Activated CD4-positive, alpha-beta memory T cell treated with anti-CD3 and anti-CD28 coated beads, Interleukin-2, amount 10 ng/mL, durations not matched to agents 7 days and 5 days (primary cell): ENCODE measurements at places on chromosomes 6 and 20. TPM values are rescaled to one million over a fixed set of nuclear protein-coding genes. Genes with fewer than 3 reads are reported as not detected.

- DNase-seq = no peak
Observed at GRCh38 chr6:111565326-111566221, 40.1 kb downstream of the TRAF3IP2 start.

GRCh38 chr20:61052776-61053442 is 199.2 kb upstream of the CDH4 start:
- no peak for DNase-seq

DNA sequence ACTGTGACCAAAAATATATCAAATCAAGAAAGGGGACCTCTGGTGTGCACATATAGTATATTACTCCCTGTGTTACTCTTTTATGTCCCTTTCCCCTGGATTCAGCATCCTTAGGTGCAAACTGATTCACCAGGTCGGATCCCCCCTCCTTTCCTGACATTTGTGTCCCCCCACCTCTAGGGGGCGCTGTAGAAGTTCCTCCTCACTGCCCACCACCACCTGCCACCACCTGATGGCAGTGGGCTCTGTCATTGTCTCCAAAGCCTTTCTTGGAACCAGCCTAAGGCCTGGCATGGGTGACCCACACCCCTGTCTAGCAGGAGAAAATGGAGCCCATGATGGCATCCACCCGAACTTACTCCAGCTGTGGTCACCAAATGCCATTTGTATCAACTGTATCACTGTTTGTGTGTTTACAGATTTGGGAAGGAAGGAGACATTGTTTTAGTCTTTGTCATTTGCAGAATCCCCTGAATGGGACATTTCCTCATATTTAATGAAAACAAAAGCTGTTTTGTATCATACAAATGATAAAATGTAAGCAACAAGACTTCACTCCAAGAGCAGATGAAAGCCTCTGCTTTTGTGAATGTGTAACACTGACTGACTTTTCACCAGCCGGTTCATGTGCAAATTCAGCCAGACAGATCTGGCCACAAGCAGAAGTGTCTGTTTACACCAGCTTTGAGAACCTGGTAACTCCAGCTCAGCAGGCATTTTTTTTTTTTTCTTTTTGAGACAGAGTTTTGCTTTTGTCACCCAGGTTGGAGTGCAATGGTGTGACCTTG is 66.2 kb downstream of the ARMC2 start:
- DNase-seq = peak; percentile 43

- DNase-seq = no peak
Observed at GRCh38 chr6:108441141-108441540, 119.6 kb upstream of the FOXO3 start.

DNA sequence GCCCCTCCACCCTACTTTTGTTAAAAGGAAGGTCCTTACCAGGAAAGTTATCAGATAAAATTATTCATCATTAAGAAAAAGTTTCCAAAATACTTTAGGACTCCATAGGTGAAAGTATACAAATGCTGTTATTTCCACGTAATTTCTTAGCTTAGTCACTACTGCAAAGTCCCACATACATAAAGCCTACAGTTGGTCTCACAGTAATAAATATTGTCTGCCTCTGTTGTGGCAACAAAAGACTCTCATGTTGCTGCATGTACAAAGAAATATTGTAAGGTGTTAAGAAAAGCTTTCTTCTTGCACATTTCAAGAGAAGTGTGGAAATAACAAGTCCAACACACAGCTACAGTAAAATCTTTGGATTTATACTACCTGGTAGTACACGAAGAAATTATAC is 102.4 kb upstream of the DST start:
- no peak for DNase-seq

GRCh38 chr20:4401601-4402000 is 320.1 kb upstream of the PRND start:
- DNase-seq = no peak

GRCh38 chr20:43844778-43845614 is 69.7 kb upstream of the TOX2 start:
- no peak for DNase-seq

DNA sequence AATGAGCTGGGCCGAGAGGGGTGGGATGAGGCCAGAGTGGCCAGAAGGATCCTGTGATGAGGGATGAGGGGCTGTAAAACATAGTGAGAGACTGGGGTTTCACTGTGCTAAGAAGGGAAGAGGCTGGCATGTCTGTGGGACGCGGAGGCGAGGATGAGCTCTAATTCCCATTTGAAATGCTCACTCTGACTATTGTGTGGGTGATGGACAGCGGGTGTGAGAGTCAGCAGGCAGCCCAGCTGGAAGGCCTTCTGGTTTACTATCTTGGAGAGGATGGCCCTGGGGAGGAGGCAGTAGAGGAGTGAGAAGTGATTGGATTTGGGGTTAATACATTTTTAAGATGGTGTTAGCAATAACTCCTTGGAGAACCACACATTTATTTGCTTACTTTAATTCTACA is 9.5 kb upstream of the MICA start:
- DNase-seq = no peak

DNA sequence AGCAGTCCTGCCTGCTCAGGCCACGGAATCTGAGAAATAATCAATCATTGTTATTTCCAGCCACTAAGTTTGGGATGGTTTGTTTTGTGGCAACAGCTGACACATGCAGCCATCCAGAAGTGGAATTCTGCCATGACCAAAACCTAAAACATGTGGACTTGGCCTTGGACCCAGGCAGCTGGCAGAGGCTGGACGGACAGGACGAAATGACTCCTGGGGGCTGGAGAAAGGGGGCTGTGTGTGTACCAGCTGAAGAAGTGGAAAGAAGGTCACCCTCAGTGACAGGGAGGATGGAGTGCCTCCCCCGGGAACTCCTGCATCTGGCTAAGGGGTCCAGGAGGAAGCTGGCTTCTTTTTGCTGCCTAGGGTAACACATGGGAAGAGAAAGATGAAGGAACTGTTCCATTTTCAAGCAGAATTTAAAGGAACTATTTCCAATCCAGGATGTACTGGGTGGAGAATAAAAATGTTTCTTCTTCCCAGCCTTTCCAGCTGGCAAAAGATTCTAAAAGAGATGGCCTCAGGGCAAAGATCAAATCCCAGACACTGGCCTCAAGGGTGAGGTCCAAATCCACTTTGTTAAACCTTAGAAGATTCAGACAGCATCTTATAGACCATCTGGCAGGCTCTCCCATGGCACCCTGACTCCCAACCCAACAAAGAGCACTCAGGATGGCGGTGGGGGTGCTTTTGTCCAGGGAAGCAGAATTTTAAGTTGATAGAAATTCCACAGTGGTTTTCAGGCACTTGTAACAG is 14.3 kb downstream of the SERPINB6 start:
- DNase-seq = no peak

GRCh38 chr6:3520281-3521230 is 63.7 kb upstream of the SLC22A23 start:
- no peak for DNase-seq

DNA sequence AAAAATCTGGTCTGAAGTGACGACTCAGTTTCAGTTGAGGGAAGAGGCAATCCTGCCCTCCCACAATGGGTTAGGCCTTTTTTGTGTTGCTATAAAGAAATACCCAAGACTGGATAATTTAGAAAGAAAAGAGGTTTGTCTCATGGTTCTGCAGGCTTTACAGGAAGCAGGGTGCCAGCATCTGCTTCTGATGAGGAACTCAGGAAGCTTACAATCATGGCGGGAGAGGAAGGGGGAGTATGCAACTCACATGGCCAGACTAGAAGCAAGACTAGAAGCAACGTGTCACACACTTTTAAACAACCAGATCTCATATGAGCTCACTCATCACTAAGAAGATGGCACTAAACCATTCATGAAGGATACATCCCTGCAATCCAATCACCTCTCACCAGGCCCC is 529.3 kb downstream of the KIF16B start:
- no peak for DNase-seq

RIPOR3 gene
- not detected for total RNA-seq

HCK gene
- total RNA-seq = 0.35 TPM
